ENCODE measurements at places on chromosomes 3 and 15.
A peak's percentile ranks its signal among the peaks of the same experiment; 100 is the strongest.

DNA sequence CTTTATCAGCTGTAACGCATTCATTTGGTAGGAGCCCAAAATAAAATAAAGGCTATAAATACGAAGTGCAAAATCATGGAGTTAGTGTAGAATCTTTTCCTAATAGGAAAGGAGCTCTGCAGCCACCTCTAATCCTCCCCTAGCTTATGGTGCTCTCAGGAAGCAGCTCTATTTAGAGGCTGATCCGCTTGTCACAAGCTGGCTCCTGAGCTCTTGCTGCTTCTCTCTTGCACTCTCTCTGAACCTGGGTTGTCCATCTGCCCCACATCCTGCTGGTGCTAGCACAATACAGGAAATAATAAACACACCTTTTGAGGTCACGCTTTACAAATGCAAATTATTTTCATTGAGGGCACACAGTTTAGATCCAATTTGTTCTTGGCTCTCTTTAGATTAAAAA is 37.3 kb upstream of the BFSP2 start:
- no peak for DNase-seq

GRCh38 chr3:135155228-135155627 is 360.2 kb downstream of the EPHB1 start:
- no peak for DNase-seq

DNA sequence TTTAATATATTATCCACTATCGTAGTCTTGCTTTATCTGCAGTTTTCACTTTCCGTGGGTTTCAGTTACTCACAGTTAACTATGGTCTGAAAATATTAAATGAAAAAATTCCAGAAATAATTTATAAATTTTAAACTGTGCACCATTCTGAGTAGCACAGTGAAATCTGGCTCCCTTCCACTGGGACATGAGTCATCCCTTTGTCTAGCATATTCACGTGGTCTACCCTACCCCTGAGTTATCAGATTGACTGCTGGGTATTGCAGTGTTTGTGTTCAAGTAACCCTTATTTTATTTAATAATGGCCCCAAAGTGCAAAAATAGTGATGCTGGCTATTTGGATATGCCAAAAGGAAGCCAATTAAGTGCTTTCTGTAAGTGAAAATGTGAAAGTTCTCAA is 539.5 kb upstream of the AGTR1 start:
- DNase-seq = peak; percentile 64

GRCh38 chr3:155889952-155890351 is 19.5 kb downstream of the GMPS start:
- DNase-seq = no peak

DNA sequence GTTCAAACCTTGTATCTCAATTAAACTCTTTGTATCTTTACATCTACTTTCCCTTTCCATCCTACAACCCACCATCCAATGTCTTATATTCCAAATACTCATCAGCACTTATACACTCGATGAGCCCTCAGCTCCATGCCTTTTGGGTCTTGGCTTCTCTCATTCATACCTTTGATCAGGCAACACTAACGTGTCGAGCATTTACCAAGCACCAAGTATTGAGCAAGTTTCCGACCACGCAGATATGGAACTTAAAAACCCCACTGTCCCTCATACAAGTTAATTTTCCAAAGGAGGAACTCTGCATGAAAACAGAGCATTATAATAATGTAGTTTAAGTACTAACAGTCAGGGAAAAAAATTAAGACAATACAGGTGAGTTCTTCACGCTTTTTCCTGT is 102.8 kb downstream of the IL1RAP start:
- DNase-seq = no peak

- no peak for DNase-seq
These were observed 15.7 kb upstream of the FSIP1 start for GRCh38 chr15:39798382-39798781.

DNA sequence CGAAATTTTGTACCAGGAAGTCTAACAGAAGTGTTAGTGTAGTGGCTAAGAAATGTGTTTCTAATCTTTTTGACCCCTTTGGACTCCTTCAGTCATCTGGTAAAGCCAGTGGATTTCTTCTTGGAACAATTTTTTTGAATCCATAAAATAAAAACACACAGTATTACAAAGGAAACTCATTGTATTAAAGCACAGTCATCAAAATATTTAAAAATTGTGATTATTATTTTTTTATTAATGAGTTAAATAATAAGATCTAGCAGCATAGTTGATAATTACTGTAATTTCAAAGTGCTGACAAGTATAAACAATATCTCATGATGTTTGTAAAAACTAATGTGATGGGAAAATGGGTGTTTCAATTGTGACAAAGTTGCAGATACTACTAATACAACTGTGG is 72.2 kb upstream of the LRRC3B start:
- no peak for DNase-seq

- DNase-seq = no peak
These were observed 982.8 kb upstream of the ROBO1 start for GRCh38 chr3:80750637-80751036.

- no peak for DNase-seq
These were observed 2.2 kb upstream of the HES1 start for GRCh38 chr3:194133661-194134230.

- DNase-seq = no peak
These were observed 79.9 kb upstream of the ZBTB20 start for GRCh38 chr3:115226844-115227445.

- no peak for DNase-seq
These were observed 46.2 kb downstream of the C3orf38 start for GRCh38 chr3:88195951-88196434.

GRCh38 chr3:197674741-197675562 is 61.8 kb downstream of the RUBCN start:
- DNase-seq = no peak

- no peak for DNase-seq
These were observed 223.4 kb downstream of the NR2F2 start for GRCh38 chr15:96553931-96554330.

- no peak for DNase-seq
These were observed 44.5 kb downstream of the GBE1 start for GRCh38 chr3:81716870-81717509.

- no peak for DNase-seq
These were observed 154.5 kb downstream of the KLF13 start for GRCh38 chr15:31481142-31481541.

- DNase-seq = no peak
These were observed 48.9 kb downstream of the TGFBR2 start for GRCh38 chr3:30655187-30655812.

GRCh38 chr3:98512576-98512975 is 10.1 kb downstream of the CLDND1 start:
- no peak for DNase-seq

GRCh38 chr3:47098910-47099309 is 65.0 kb downstream of the SETD2 start:
- no peak for DNase-seq

DNA sequence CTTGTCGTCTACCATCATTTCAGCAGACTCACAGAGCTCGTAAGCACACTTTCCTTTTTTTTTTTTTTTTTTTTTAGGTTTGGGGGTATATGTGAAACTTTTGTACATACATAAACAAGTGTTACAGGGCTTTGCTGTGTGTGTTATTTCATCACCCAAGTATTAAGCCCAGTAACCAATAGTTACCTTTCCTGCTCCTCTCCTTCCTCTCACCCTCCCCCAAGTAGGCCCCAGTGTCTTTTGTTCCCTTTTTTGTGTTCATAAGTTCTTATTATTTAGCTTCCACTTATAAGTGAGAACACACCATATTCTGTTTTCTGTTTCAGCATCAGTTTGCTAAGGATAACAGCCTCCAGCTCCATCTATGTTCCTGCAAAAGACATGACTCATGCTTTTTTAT is 746.8 kb downstream of the GRM7 start:
- no peak for DNase-seq

DNA sequence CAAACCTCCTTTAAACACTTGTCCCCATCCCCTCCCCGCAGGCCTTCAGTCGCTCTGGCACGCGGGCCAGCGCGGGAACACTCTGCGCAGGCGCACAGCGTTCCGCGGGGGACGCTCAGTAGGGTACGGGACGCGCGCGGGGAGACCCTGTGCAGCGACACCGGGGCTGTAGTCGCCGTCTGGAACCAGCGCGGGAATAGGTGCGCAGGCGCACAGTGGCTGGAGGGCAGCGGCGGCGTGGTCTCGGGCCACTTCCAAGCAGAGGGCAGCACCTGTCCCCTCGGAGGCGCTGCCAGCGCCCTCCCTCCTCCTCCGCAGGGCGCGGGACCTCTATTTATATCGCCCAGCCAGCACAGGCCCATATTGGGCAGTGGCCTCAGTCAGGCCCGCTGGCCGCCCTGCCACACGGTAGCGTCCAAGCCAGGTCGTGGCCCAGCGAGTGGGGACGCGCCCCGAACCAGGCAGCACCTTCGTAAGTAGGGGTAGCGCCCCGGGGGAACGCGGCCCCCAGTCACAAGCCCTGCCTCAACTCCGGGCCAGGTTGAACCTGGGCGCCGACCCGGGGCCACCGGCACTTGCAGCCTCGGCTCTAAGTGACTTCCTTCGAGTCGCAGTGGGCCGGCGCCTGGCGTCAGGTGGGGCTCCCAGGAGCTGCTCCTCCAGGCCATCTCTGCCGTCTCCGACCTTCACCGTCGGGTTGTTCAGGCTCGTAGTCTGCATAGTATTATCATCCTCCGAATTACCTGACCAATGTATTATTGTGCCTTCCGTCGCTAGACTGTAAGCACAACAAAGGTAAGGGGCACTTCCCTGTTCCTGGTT is at the start of gene KBTBD12:
Gene KBTBD12, plus strand, starts transcription at position 118 of the 822 bp plus-strand sequence. CDS start 7,830 bp downstream, outside the sequence.
- no peak for DNase-seq

GRCh38 chr3:19093084-19093483 is 55.2 kb upstream of the KCNH8 start:
- no peak for DNase-seq

DNA sequence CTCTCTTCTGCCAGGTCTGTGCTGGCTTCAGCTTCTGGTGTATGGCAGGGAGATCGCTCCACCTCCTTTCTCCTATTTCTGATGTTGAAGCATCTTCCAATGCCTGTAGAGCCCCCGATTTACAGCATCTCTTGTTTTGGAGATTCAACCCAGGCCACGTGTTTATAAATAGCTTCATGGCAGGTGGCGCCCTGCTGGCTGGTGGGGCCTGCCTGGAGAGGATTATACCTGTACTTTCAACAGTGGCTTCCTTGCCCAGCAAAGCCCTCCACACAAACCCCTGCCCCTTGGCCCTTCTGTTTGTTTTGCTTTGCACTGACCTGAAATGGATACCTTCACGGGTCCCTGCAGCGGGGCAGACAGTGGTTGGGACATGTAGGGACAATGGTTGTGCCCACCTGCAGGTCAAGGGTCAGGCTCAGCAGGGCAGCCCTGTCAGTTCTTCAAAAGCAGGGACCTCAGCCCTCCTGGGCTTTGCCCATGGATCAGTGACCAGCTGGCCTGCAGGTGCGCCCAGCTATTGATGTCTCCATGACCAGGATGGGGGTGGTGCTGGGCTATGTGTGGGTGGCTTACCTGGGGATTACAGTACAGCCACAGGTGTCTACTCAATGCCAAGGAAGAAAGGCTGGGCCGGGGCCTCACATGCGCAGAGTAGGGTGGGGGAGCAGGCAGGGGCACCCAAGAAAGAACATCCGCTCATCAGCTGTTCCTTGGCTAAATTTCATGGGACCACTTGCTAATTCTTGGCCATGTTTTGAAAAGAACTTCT is 112.7 kb upstream of the PRR23C start:
- DNase-seq = no peak

GRCh38 chr3:57890874-57891273 is 117.3 kb upstream of the FLNB start:
- DNase-seq = no peak

- peak; percentile 63 for DNase-seq
These were observed 22.6 kb upstream of the RBP1 start for GRCh38 chr3:139561959-139562676.

GRCh38 chr15:81146006-81146405 is 11.9 kb downstream of the CFAP161 start:
- DNase-seq = no peak

GRCh38 chr3:123679712-123680386 is 95.0 kb upstream of the HACD2 start:
- no peak for DNase-seq

- no peak for DNase-seq
These were observed 15.8 kb upstream of the KCNMB3 start for GRCh38 chr3:179266701-179267211.

- no peak for DNase-seq
These were observed 103.7 kb downstream of the FRMD4B start for GRCh38 chr3:69282181-69282580.

- DNase-seq = no peak
These were observed 108.8 kb downstream of the DLG1 start for GRCh38 chr3:197189623-197190022.

GRCh38 chr3:63980830-63981498 is 42.3 kb downstream of the PSMD6 start:
- DNase-seq = no peak

- DNase-seq = peak; percentile 85
These were observed 8.7 kb upstream of the ST6GAL1 start for GRCh38 chr3:186921578-186921977.

- DNase-seq = no peak
These were observed 111.2 kb downstream of the IL12A start for GRCh38 chr3:160099834-160100233.

GRCh38 chr15:75182187-75183131 is 19.2 kb upstream of the C15orf39 start:
- DNase-seq = no peak

DNA sequence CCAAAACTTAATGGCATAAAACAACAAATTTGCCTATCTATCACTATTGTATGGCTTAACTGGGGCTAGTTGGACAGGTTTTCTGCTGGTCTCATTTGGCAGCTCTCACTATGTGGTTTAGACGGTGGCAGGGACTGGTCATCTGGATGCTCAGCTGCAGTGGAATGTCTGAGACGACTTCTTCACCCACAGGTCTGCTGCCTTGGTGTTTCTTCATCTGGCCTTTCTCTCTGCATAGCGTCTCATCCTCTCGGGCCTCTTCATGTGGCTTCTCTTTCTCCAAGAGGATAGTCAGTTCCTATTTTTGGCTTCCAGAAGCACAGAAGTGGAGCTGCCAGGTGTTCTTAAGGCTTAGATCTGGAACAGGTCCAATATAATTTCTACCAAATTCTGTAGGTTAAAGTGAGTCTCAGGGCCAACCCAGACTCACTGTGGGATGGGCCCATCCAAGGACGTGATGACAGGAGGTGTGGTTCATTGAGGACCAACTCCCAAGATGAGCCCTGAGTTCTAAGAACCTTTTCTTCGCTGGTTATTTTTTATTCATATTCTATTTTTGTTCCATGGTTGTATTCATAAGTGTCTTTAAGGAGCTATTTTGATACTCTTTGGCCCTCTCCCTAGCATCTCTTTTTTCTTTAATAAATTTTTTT is 18.6 kb downstream of the UBE2Q2 start:
- no peak for DNase-seq

- no peak for DNase-seq
These were observed 41.8 kb downstream of the IL5RA start for GRCh38 chr3:3068358-3068881.

GRCh38 chr3:172135820-172136219 is 96.4 kb downstream of the FNDC3B start:
- DNase-seq = no peak

Data from BE2C (cell line).